Ovary (tissue), 10 donors: ENCODE measurements at places on chromosomes 3 and 15. TPM values are rescaled to one million over a fixed set of nuclear protein-coding genes. Genes with fewer than 3 reads are reported as not detected.

Gene SAMMSON
- polyA plus RNA-seq = 0.38 TPM

Gene APOD
- 748 TPM for polyA plus RNA-seq

GRCh38 chr3:159366476-159366875 lies 564.6 kb downstream of the MFSD1 start:
- H3K27me3 ChIP-seq = no peaks in the 10 kb centered on the region
- no peak for DNase-seq
- no peaks in the 10 kb centered on the region for H3K36me3 ChIP-seq
- H3K4me1 ChIP-seq = no peaks in the 10 kb centered on the region
- no peak overlapping the region for H3K4me3 ChIP-seq

DNA sequence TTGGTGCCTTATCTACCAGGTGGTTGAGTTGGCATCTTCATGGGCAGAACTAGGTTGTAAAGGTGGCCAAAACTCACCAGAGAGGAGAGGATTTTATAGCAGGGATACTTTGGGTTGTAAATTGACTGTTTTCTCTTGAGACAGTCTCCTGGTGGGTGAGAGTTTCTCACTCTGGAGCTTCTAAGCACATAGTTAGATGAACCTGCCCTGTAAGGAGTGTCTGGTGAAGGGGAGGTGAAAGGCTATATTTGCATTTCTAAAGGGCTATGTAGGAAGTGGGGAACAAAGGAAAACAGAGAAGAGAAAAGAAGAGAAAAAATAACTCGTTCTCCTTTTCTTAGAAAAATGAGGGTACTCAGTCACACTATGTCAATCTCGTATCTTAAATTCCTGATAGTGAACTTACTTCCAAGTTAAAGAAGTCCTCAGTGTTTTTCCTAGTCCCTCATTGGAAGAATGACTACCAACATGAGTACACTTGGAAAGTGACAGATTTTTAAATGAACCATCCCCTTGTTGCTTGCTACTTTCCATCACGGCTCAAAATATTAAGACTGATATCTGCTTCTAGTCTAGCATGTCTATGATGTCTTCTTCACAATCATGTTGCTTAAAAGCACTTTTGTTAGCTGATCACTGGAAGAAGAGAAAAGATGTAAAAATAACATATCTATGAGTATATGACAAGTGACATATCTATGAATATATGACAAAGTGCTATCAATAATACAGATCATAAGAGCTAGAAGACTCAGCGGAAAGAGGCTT lies 113.8 kb upstream of the P2RY1 start:
- no peaks in the 10 kb centered on the region for H3K36me3 ChIP-seq
- no peaks in the 10 kb centered on the region for H3K4me1 ChIP-seq
- H3K27me3 ChIP-seq = no peaks in the 10 kb centered on the region
- DNase-seq = no peak
- H3K27ac ChIP-seq = no peak overlapping the region
